ENCODE measurements at places on chromosomes 3 and 15.

GRCh38 chr3:190041333-190042041 is 79.2 kb downstream of the P3H2 start:
- DNase-seq, result no peak

GRCh38 chr3:30894521-30895251 is at the start of gene GADL1:
TSS of gene GADL1 (minus strand) at chr3:30894661. CDS start at chr3:30894614, 47 bp downstream.
- DNase-seq, result peak; percentile 10

GRCh38 chr3:100047455-100048141 is 66.7 kb downstream of the FILIP1L start:
- no peak for DNase-seq

DNA sequence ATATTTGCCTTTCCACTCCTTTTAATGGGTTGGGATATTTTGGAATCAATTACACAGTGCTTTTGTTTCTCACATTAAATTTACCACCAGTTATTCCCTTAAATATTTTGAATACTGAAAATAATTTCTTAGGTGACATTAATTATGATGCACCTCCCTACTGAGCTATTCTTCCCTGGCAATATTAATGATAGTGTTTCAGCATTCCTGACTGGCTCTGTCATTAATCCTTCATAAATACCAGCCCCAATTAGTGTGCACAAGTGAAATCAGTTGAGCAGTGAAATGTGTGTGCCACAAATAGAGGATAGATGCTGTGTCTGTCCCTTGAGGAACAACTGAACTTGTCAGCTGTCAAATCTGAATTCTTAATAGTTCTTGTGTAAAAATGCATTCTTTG is 304.0 kb downstream of the CACNA2D3 start:
- no peak for DNase-seq

DNA sequence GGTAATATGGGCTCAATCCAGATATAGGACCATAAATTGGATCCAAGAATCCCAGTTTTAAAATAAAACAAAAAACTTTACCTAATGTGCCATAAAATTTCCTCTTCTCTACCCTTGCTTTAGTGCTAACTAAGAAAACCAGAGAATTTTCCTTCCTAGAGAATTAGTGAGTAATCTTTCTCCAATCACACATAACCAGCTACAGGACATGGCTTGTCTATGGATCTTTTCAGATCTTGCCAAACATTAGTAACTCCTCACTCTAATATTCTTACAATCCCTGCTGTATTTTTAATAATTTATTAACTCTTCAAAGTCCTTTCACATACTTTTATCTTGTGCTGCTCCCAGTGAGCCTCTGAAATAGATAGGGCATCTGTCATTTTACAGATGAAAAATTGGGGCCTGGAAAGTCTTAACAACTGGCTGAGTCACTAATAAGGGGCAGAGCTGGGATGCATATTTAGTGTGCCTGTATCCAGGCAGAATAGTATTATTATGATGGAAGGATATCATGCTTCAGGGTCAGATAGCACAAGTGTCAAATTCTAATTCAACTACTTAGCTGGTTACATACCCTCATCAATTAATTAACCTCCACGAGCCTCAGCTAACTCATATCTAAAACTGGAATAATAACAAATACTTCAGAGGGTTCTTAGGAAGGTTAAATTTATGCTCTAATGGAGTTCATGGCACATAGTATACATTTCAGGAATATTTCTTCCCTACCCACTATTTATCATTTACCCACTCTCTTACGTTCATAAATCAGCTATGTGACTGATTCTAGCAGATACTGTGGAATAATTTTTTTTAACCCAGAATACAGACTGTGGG is 5.6 kb downstream of the ZBED2 start:
- no peak for DNase-seq

DNA sequence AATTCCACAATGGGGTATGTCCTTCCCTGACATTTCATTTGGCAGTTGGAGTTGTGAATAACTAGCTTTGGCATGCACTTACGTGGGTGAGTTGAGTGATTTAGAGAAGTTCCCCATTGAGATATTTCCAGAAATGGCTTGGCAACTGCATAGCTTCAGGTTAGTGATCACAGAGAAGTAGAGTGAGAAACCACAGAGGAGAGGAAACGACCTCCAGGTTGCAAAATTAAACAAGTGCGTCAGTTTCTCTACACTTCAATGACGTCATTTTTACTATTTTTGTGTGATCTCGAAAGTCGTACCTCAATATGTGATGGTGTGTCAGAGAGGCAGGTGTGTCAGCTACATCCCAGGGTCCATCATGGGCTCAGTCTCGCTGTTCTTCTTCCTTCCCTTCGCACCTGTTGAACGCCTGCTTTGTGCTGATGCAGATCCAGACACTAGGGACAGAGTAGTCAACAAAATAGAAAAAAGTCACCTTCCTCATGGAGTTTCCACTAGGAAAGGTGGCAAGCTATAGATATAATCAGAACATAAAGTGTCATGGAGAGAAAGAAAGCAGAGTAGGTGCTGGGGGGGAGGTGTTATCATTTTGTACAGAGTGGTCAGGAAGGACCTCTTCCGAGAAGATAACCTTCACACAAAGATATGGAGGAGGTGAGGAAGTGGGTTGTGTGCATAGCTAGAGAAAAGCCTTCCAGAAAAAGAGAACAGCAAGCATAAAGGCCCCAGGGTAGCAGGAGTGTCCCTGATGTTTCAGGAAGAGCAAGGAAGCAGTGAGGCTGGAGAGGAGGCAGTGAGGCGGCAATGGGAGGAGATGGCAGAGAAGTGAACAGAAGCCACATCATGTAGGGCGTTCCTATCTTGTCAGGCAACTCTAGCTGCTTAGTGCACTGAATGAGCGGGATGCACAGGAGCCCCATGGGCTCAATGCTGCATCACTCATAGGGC is 75.6 kb downstream of the MCTP2 start:
- DNase-seq, result peak; percentile 10

GRCh38 chr3:40516201-40516600 is 8.6 kb upstream of the ZNF621 start:
- DNase-seq, result no peak

GRCh38 chr15:37209041-37209363 is 108.7 kb upstream of the MEIS2 start:
- no peak for DNase-seq

DNA sequence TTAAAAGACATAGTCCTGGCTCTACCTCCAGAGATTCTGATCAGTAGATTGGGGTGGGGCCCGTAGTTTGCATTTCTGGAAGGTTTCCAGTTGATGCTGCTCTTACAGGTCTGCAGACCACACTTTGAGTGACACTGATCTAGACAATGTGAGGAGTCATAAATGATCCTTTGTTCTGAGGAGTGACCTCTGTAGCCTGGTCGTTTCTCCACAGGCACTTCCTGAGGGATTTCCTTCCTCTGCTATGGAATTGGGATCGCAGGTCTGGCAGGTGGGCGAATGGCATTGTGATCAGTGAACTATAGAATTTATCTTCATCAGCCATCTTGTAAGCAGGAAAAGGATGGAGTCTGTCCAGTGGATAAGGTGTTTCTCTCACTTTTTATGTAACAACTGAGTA is 5.5 kb downstream of the GFM1 start:
- DNase-seq, result no peak

- DNase-seq, result no peak
Observed at GRCh38 chr3:114556657-114557213, 262.9 kb downstream of the TIGIT start.

GRCh38 chr3:63800097-63800496 is 19.0 kb upstream of the C3orf49 start:
- DNase-seq, result no peak

- no peak for DNase-seq
Observed at GRCh38 chr3:11197484-11197883, 43.2 kb downstream of the HRH1 start.

- no peak for DNase-seq
Observed at GRCh38 chr15:53872410-53872809, 105.8 kb upstream of the UNC13C start.

DNA sequence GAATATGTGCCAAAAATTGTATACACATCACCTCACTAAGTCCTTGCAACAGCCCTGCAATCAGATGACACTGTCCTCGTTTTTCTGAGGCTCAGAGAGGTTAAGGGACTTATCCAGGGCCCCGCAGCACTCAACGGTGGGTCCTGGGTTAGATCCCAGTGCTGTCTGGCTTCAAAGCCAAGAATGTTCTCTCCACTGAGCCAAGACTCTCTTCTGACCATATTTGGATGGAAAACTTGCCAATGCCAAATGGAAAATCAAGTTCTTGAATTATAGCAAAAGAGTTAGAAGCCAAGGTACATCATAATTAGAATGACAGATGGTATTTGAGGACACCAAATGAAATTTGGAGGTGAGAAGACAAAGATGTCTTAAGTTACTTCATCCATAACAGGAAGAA is 75.9 kb downstream of the NCEH1 start:
- DNase-seq, result no peak
